Activated naive CD4-positive, alpha-beta T cell treated with anti-CD3 and anti-CD28 coated beads, Interleukin-2, amount 50 U/mL, for 16 hours (primary cell): ENCODE measurements at places on chromosomes 7 and 10.

GRCh38 chr7:81846398-81846797, 76.6 kb upstream of the HGF start:
- DNase-seq = no peak

GRCh38 chr10:75540357-75540966, 109.0 kb downstream of the LRMDA start:
- DNase-seq = no peak

DNA sequence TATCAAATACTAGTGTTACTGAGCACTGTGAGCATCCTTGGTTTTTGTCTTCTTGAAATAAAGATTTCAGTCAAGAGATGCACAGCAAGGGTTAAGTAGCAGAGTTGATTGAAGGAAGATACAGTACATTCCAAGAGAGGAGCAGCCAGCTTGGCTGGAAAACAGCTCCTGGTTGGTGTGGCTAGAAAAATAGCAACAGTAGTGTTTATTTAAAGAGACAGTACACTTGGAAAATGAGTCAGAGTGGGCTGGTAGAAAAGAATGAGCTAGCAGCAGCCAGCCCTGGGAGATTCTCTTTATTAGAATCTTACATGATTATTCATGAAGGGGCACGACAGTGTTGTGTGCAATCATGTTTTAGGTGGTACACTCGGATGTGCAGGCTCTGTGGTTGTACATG, 1016.4 kb upstream of the SORCS1 start:
- no peak for DNase-seq

- DNase-seq = no peak
Observed at GRCh38 chr7:141685285-141686023, 16.5 kb downstream of the DENND11 start.

DNA sequence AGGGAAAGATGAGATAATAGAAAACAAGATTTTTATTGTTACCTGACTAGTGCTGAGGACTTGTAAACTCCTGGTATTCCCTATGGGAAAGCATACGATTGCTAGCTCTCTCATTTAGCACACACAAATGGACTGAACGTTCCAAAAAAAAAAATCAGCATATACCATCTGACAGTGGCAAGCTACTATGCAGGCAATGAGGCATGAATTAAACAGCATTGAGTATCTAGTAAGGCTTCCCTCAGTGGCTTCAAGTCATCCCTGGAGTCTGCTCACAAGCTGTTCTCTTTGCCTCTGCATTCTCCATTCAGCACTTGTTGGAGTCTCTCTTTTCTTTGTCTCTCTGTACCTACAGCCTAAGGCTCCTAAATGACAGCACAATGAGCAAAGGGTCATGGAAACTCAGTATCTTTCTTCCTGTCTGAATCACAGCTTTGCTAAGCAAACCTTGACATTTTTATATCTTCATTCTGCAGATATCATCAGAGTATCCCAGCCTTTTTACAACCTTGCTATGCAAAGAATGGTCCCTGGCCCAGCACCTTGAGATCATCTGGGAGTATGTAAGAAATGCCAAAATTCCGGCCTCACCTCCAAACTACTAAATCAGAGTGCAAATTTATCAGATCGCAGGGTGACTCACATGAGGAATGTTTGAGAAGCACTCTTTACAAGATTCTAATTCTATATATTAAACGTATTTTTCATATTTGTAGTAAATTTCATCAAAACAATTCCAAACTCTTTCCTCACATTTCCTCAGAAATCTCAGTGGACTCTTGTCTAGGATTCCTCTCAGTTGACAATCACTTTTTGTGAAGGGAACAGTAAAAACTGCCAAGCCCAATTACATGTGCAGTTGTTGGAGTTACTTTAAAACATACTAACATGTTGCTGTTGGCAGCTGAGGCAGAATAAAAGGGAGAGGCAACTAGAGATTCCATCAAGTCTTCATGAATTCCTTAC, 10.8 kb upstream of the LIPA start:
- no peak for DNase-seq

GRCh38 chr10:119090968-119091367, 10.4 kb upstream of the EIF3A start:
- DNase-seq = no peak

DNA sequence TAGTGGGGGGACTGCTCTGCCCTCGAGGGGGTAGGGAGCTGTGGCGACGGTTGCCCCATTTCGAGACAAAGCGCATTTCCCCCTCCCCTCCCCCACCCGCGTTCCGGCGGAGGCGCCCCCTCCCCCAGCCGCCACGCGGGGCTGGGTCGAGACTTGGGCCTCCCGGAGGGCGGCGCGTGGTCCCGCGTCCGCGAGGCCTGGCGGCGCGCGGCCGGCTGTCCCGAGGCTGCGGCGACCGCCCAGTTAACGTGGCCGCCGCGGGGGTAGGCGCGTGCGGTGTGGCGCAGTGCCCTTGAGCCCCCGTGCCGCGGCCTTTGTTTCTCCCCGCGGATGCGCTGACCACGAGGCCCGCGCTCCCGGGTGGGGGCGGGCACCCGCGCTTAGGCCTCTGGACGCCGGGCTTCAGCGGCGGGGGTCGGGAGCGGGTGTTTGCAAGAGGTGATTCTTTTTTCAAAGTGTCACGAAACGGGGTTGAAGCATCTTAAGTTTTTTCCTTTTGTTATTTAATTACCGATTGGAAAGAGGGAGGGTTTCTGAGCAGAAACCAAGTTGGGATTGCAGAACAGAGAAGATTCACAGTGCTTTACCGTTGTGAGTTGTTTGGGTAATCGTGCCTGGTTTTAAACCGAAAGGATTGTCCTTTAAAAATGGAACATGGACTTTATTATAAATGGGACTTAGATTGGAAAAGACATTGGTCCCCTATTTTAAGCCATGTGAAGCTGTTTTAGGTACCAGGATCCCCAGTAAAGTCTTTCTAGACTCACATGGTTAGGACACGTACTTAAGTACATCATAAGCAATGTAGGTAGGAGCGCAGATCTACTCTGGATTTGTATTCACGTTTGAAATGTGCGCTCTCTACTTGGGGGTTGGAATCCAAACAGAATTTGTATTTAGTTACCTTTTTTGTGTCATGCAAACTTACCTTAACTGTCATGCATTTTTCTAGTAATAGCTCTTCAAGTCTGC, 760 bp downstream of the CBX3 start:
- DNase-seq = peak; percentile 76

DNA sequence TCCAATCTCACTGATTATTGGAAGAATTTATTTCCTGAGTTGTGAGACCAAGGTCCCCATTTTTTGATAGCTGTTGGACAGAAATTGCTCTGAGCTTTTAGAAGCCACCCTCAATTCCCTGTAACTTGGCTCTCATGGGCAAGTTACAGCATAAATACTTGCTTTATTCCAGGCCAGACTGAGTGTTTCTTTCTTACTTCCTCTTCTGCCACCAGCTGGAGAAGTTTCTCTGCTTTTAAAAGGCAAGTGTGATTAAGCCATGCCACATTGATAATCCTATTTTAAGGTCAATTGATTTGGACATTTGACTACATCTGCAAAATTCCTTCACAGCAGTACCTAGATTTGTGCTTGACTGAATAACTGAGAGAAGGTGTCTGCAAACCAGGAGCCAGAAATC, 14.1 kb upstream of the TAS2R41 start:
- DNase-seq = no peak

DNA sequence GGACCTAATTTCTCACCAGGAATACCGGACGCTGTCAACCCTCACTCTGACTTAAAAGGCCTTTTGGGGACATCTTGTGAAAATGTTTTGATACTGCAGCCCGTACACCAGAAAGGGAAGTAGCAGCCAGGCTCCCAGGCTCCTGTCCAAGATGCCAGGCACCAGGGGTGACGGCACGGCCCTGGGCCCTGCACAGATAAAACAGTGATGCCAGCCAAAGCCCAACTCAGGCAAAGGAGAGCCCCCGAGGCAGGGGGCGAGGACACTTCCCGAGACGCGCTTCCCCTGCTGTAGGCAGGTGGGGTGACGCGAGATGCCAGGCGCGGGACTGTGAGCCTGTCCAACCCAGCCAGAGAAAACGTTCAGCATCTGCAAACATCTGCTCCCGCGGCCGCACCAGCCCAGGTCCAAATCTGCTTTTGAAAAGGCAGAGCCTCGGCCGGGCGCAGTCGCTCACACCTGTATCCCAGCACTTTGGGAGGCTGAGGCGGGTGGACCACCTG, 15.7 kb downstream of the ZFAND2A start:
- no peak for DNase-seq

- DNase-seq = no peak
Observed at GRCh38 chr7:34153656-34154270, 248.4 kb downstream of the BMPER start.

- DNase-seq = no peak
Observed at GRCh38 chr10:21733710-21734109, 199.7 kb downstream of the MLLT10 start.

DNA sequence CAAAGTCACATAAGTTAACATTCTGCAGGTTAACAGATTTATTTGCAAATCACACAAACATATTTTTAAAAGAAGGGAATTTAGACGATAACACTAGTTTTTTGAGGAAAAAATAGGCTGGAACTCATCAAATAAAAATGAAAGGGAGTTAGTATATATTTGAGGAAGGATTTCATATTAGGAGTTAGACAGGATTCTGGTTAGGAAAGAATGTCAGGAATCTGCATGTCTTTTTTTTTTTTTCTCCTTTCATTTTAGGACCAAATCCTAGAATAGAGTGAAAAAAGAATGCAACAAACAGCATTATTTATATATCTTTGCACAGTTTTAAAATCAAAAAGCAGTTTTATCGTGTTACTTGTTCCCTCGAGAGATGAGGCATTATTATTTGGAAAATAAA, 8.9 kb upstream of the TRDMT1 start:
- no peak for DNase-seq

DNA sequence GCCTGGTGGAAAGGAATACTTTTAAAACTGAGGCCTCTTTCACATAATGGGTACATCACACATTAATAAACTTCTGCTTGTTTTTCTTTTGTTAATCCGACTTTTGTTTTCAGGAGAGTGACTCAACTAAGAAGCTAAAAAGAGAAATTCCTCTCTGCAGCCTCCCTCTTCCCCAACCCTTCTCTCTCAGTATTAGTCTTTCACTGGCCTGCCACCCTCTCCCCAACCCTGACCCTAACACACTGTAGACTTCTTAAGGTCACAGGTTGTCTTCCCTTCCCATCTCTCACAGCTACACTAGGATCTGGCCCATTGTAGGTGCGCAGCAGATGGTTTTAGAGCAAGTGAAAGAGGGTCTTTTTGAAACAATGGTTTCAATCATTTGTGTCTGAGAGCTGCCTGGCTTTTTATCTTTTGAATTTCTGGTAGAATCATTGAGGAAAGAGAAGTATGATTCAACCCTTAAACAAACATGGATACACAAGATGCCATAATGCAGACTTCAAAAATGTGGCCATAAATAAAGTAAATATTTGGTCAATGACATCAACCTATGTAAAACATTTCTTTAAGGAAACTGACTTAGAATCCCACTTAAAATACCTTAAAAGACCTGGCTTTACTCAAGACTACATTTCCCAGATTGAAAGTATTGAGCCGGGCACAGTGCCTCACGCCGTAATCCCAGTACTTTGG, 17.9 kb upstream of the FFAR4 start:
- DNase-seq = no peak

GRCh38 chr7:116797612-116798011, 64.8 kb upstream of the CAPZA2 start:
- DNase-seq = no peak

GRCh38 chr7:98641646-98642500, 24.8 kb downstream of the NPTX2 start:
- DNase-seq = no peak

GRCh38 chr10:5305374-5305773, 59.4 kb upstream of the UCN3 start:
- DNase-seq = no peak

GRCh38 chr7:33646891-33647391, 258.4 kb upstream of the BMPER start:
- DNase-seq = no peak

DNA sequence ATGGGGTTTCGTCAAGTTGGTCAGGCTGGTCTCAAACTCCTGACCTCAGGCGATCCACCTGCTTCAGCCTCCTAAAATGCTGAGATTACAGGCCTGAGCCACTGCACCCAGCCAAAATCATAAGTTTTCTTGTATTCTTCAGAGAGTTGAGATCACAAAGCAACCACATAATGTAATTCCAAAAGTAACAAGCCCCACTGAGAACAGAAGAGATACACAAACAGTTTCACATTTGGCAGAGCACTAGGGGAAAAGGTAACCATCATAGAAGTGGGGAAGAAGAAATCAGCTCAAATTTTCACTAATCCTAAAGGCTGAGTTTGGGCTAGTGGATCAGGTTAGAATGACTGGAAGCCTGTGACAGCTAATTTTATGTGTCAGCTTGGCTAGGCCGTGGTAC, 5.4 kb upstream of the CEP41 start:
- no peak for DNase-seq
